ENCODE measurements at places on chromosomes 2 and 18. TPM values are rescaled to one million over a fixed set of nuclear protein-coding genes. Genes with fewer than 3 reads are reported as not detected.

The SCN3A gene
- 0.04 TPM for total RNA-seq

DNA sequence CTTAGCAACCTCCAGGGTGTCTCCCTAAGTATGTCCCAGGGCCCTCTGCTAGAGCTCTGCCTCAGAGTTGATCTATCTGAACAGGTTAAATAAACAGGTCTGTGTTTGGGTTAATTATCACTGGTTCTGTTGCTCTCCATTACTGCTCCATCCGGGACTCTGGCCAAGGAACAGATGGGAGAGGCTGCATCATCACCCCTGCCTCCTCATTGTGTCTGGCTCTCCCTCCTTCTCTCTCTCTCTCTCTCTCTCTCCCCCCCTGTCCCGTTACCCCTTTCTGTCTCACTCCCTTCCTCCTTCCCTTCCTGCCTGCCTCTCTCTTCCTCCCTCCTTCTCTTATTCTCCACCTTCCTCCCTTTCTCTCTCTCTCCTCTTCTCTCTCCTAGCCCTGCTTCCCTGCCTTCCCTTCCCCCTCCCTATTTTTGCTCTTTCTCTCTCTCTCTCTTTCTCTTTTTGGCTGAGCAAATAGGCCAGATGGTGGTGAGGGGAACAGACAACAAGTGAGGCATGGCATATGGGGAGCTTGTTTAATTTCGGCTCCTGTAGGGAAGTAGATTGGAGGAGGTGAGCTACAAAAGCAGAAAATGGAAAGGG, 62.1 kb downstream of the SETBP1 start:
- H3K27ac ChIP-seq = no peak overlapping the region
- no peak overlapping the region for H3K4me3 ChIP-seq
- H3K4me1 ChIP-seq = no peaks in the 10 kb centered on the region
- no peaks in the 10 kb centered on the region for H3K27me3 ChIP-seq
- DNase-seq = no peak
- no peaks in the 10 kb centered on the region for H3K36me3 ChIP-seq

DNA sequence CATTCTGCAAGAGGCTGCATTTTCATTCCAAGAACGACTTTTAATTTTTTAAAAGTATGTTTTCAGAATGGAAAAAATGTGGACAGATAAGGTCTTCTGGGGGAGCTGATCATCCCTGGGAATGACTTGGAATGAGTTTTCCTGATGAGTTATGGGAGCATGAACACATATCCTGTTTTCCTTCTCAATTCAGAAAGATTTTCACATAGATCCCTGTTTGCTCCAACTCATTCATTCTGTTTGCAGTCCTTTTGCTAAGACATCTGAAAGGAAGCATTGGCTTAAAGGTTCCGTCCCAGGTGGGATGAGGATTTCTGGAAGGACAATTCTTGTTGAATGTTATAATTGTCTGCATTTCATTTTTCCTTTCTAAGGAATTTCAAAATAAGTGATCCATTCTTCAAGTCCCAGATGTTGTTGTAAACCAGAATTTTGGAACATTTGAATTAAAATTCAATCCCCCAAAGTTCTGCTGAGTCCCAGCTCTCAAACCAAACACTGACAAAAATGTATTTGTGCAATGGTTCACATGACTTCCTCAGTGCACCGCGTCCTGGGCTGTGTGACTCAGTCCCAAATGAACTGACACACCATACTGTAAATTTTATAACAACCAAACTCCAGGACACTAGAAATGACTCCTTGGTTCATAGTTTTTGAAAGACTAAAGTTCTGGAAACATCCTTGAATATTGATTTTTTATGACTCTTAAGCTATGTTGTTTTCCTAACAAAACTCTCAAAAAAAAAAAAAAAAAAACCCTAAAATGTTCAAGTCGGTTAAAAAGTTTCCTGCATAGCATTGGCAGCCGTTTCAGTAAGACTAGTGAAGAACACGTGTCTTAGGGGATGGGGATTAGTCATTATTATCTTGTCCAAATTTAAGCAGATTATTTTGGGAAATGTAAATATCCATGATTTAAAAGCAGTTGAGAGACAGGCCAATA, 281.8 kb upstream of the TCF4 start:
- DNase-seq = no peak
- no peaks in the 10 kb centered on the region for H3K27me3 ChIP-seq
- H3K4me1 ChIP-seq = peaks cover under 1% of the 10 kb centered on the region
- H3K27ac ChIP-seq = no peak overlapping the region
- H3K36me3 ChIP-seq = no peaks in the 10 kb centered on the region
- H3K4me3 ChIP-seq = no peak overlapping the region

GRCh38 chr2:149399934-149400615, 69.7 kb downstream of the LYPD6 start:
- no peaks in the 10 kb centered on the region for H3K4me1 ChIP-seq
- no peaks in the 10 kb centered on the region for H3K27me3 ChIP-seq
- H3K36me3 ChIP-seq = no peaks in the 10 kb centered on the region
- H3K4me3 ChIP-seq = no peak overlapping the region

- H3K36me3 ChIP-seq = no peaks in the 10 kb centered on the region
- H3K4me1 ChIP-seq = no peaks in the 10 kb centered on the region
- no peak for DNase-seq
- H3K27me3 ChIP-seq = no peaks in the 10 kb centered on the region
- no peak overlapping the region for H3K4me3 ChIP-seq
Measured at GRCh38 chr2:57567245-57567644, 479.4 kb upstream of the VRK2 start.

DNA sequence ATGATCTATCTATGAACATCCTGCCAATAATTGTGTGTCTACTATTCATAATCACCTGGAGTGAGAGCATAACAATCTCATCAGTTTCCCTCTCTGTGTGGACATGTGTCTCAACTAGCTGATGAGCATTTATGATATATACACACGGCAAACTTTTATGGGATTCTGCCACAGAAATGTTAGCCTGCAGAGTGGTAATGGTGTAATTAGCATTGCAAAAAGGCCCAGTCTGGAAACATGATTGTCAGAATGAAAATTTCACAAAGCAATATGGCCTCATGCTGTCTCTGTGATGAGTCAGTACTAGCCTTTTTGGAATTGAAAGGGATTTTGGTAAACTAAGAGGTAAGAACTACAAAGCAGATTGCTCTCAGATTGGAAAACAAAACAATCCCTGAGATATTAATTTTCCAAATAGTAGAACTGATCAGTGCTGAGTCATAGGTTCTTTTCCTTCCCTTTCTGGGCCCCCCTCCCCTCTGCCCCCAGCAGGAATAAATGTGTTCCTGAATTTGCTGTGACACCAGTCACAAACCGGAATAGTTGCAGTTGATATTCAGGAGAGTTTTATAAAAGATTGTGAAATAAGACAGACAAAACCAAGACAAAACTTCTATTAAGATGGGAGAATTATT, 189.2 kb downstream of the OSR1 start:
- H3K4me3 ChIP-seq = no peak overlapping the region
- H3K27me3 ChIP-seq = no peaks in the 10 kb centered on the region
- no peaks in the 10 kb centered on the region for H3K36me3 ChIP-seq
- DNase-seq = no peak

DNA sequence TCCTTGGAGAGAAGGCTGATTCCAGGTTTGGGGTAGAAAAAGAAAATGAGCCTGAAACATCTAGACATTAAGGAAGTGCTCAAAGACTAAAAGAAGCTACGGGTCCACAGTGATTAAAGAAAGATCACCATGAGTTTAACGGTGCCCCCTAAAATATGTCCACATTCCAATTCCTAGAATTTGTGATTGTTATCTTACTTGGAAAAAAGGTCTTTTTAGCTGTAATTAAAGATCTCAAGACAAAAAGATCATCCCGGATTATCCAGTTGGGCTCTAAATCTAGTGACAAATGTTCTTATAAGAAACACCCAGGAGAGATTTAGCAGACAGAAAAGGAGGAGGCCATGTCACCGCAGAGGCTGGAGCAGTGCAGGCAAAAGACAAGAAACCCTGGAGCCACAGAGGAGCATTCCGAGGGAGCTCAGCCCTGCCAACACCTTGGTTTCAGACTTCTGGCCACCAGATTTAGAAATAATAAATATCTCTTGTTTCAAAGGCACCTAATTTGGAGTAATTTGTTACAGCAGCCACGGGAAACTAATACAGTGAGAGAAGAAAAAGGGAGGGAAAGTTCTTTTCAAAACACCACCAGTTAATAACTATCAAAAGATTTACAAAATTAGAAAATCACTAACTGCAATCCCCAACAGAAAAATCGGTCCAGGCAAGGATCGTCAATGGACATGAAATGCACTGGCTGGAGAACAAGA, 8.5 kb downstream of the UXS1 start:
- DNase-seq = no peak
- H3K4me3 ChIP-seq = no peak overlapping the region
- no peak overlapping the region for H3K27ac ChIP-seq
- H3K27me3 ChIP-seq = no peaks in the 10 kb centered on the region
- H3K4me1 ChIP-seq = no peaks in the 10 kb centered on the region

DNA sequence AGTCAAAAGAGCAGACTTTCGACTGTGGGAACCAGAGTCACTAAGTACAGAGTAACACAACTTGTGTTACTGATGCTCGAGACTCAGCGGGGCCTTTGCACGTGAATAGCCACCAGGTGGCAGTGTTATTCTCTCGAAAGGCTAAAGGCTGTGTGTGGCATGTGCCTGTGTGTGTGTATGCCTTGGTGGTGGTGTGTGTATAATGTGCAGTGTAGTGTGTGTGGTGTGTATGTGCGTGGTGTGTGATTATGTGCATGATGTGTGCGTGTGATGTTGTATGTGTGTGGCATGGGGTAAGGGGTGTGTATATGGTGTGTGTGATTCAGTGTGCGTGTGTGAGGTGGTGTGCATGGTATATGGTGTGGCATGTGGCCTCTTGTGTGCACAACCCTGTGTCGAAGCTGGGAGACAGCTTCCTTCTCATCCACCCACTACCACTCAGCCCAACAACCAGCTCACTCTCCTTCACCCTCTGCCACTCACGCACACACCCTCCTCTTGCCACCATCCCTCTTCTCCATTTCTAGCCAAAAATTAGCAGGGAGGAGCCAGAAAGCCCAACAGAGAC, 83.0 kb upstream of the ZNF532 start:
- peak; percentile 93 for DNase-seq
- H3K27ac ChIP-seq = peak overlapping the region; percentile 28
- H3K27me3 ChIP-seq = no peaks in the 10 kb centered on the region

DNA sequence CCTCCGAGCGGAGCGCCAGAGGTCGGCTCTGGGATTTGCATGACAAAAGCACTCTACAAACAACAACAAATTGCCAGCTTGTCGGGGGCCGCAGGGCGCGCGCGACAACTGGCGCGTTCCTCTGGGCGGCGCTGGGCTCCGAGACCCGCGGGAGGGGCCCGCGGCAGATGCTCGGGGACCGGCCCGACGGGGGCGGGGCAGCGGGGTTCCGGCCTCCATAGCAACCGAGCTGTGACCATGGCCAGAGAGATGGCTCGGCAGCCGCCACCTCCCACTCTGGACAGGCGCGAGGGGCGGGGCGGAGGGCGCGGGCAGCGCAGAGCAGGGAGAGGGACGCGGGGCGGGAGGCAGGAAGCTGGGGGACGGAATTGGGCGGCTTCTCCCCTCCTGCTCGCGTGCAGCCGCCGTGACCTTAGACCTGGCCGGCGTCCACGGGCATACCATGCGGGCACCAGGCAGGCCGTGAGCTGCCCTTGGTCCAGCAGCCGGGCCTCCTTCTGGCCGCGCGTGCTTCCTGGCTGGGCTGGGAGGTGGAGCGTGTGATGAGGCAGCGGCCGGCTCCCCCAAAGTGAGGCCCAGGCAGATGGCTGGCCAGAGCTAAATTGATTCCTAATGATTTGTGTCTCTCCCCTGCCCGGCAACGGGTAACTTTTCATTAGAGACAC, 171.5 kb downstream of the CELF4 start:
- H3K27ac ChIP-seq = no peak overlapping the region
- peaks cover 5% of the 10 kb centered on the region for H3K4me1 ChIP-seq
- peak overlapping the region; percentile 15 for H3K4me3 ChIP-seq
- peak; percentile 17 for DNase-seq
- no peaks in the 10 kb centered on the region for H3K36me3 ChIP-seq

DNA sequence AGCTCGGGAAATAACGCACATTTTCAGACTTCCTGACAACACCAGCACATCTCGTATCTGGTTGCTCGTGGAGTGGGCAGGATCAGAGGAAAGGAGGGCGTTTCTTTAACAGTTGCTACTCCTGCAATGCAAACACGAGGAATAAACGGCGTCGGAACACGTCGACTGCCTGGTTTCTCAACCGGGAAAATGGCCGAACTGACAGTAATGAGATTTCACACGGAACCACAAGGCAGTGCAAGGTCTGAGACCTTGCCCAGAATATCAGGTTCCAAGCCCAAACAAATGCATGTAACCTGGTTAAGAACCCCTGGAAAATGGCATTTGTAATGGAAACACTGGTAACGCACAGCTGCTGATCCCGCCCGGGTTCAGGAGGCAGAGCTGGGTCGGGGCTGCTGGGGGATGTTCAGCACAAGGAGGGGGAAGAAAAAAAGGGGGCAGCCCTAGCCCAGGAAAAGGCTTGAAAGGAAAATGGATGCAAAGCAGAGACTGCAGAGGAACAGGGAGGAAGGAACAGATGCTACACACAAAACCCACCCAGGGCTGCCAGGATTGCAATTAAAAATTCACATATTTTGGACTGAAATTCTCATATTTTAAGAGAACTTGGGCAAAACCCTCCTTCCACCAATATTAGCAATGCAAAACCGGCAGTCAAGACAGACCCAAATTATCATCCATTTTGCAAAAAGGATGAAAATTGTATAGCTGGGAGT, 61.6 kb upstream of the KLHL29 start:
- H3K4me1 ChIP-seq = no peaks in the 10 kb centered on the region
- H3K36me3 ChIP-seq = no peaks in the 10 kb centered on the region
- no peak overlapping the region for H3K4me3 ChIP-seq
- H3K27ac ChIP-seq = no peak overlapping the region

All from A673 (cell line).